NCI-H2029 treated with DMSO at 0.1 percent for 48 hours (cell line): ENCODE measurements at places on chromosomes 11 and 22.

DNA sequence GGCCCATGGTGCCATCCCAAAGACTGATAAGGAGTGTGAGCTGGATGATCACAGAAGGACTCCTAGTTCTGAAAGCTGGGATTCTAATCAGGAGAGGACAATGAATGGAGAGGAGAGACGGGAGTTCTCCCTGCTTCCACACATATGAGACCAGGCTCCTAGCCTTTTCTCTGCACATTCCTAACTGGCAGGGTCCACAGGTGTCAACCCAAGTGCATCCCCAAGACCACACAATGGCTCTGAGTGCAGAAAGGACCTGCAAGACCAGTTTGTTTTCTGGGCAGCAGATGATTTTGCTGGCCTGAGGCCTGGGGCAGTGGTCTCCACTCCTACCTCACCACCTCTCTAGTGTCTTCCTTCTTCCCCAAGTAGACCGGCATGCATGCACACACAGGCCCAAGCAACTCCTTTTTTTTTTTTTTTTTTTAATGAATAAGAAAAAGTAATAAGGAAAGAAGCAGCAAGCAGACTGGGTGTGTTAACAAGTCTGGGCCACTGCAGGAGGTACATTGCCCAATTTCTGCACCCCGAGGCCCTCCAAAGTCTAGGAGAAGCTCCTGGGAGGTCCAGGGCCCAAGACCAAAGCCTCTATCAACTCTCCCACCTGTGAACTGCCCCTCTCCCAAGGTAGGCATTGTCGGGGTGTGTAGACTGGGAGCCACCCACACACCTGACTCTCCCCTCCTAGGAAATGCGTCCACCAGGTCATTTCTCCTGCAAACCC lies 1.2 kb upstream of the TSKU start:
- DNase-seq: no peak

DNA sequence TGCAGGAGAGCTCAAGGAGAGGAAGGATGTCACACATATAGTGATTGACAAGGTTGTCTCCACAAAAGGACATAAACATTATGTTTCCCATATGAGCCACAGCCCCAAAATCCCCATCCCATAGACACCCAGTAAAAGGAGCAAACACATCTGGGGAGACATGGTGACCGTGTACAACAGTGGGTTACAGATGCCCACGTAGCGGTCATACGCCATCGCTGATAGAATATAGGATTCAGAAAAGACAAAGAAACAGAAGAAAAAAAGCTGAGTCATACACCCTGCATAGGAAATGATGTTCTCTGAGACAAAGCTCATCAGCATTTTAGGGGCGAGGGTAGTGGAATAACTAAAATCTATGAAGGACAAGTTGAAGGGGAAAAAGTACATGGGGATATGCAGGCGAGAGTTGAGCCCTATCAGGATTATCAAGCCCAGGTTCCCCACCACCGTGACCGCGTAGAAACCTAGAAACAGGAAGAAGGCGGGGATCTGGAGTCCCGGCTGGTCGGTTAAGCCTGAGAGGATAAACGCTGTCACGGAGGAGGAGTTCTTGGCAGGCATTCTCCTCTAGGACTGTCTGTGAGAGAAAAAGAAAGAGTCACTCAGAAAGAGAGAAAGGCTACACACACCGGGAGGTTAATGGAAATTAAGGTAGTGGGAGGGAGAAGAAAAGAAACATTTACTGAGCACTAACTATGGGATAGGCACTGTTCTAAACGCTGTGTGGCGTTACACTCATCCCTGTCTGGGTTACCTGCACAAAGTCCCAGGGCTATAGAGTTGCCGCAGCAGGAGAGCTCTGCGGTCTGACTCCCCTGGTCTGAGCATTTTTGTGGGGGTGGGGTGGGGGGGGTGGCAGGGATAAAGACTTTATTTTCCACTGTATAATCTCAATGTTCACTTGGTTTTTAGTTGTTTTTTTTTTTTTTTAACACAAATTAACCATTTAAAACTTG lies 36.1 kb upstream of the OR8B8 start:
- DNase-seq: peak; percentile 6

DNA sequence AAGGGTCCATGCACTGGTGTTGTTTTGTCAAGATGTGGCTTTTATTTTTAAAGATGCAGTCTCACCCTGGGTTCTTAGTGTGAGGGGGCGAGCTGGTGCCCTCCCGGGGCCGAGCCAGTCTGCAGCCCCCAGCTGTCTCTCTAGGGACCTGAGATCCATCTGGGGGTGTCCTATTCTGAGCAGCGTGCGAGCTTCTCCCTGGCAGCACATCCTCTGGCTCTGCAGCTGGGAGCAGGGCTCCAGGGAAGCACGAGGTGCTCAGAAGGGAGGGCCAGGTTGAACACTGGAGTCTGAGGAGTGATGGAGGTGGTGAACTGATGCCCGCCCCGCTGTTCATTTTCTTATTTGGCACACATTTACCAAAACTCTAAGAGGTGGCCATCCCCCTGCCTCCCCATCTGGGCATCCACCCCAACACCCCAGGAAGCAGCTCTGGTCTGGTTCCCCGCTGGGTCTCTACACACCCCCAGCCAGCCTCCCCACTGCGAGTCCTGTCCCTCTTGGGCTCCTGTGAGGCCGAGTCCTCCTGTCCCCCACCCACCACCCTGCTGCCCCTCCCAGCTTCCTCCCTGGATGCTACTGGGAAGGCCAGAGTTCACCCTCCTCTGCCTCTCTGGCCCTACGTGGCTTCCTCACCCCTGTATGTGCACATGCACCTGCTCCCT lies 956.4 kb downstream of the BRD1 start:
- no peak for DNase-seq

- no peak for DNase-seq
These were observed at the start of gene PRG2 for GRCh38 chr11:57390535-57390934. Gene PRG2, minus strand, starts transcription at chr11:57390650. Its CDS starts 706 bp downstream, at chr11:57389944.

DNA sequence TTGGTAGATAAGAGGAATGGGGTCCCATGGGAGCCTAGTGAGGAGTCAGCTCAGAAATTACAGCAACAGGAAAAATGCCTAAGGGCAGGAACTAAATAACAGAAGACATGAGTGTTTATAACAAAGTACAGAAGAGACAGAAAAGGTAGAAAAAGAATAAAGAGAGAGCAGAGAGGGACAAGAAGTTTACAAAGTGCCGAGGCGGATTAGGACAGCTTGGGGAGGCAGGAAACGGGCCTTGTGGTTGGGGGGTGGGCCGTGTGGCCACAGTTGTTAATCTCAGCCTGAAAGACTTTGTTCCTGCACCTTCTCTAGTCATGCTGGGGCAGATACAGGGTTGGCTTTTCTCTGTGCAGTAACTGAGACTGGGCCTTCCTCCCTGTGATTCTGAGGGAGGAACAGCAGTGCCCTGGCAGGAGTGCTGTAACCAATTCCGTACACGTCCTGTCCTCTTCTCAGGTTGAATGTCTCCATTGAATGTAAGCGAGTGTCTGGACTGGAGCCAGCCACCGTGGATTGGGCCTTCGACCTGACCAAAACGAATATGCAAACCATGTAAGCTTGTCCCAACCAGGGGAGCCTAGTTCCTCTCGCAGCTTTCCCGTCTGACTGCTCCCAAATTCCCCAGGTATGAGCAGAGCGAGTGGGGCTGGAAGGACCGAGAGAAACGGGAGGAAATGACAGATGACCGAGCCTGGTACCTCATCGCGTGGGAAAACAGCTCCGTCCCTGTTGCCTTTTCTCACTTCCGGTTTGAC lies 13.2 kb downstream of the NAA40 start:
- DNase-seq: no peak

DNA sequence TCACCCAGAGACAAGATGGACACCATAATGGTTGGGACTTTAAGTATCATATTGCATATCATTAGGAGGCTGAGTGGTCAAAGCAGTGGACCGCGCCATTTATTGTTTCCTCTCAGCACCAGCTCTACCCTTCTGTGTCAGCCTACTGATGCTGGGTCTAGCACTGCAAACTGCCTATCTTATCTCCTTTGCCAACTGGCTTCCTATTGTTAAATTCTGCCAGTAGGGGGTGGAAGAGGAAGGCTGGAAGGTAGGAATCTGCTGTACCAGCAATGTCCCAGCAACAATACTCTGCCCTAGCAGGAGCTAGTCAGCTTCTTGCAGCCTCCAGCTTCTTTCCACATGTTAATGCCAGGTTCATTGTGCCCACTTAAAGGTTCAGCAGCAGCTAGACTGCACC lies 367.1 kb upstream of the PDGFD start:
- DNase-seq: no peak

DNA sequence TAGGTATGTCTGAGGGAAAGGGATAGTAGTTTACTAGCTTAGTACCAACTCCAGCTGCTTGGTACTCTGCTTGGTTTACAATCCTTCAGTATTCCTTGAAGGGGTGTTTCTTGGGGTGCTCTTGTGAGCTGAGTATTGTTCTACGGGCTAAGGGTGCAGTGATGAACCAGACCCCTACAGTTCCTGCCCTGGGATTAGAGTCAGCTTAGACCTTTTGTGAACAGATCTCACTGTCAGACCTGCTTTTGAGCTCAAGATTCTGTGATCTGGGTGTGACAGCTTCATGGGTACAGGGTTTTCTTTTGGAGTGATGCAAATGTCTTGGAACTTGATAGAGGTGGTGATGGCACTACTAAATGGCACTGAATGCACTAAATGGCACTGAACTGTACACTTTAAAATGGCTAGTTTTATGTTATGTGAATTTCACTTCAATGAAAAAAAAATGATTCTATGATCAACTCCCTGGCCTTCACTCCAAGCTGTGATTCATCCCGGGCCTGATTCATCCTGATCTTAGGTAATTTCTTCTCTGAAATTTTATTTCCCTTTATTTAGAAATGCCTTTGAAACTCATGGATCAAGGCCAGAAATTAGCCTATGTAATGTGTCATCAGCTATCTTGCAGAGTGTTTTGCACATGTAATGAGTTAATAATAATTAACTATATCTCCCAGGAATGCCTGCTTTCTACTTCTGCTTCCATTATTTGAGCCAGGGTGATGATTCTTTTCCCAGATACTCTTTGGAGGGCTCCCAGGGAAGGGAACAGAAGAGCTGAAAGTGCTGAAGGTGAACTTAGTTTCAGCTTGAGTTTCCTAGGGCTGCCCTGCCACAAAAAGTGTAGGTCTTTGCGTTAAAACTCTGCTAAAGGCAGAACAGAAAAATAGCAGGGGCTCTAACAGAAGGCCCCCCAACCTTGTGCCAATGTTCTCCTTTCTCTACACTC lies 87.9 kb downstream of the NCAM1 start:
- no peak for DNase-seq

DNA sequence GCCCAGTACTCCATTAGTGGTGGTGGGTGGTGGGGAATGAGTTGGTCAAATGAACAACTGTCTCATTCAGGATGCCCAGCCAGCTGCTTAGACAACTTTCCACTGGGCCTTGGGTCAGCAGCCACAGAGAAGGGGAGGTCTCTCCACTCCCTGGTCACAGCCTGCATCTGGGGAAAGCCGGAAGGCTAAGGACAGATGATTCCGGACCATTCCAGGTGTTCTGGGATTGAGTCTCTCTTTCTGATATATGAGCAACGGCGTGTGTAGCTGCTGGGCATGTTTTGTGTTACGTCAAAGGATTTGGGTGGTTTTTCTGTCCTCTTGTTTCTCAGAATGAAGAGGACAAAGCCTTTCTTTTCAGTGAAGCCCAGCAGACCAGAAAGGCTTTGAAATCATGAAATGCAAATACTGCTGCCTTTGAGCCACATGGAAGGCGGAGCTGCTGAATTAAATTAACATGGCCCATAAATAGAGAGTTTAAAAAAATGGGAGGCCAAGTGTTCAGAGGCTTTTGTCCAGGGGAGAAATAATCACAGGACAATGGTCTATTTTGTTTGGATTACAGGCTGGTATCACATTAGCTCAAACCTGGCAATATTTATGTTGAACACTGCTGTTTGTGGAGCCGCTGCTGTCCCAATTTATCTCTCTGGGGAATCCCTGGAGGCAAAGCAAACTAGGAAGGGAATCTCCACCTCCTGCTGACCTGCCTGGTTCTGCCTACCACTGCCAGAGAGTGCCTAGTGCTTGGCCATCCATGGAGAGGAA lies 234.4 kb upstream of the E2F8 start:
- DNase-seq: no peak

- peak; percentile 73 for DNase-seq
These were observed 13.3 kb upstream of the MICALL1 start for GRCh38 chr22:37892566-37893335.

- DNase-seq: no peak
These were observed 113.8 kb downstream of the BUD13 start for GRCh38 chr11:116658876-116659535.

GRCh38 chr11:118339281-118339961 lies 3.1 kb downstream of the CD3D start:
- no peak for DNase-seq

- no peak for DNase-seq
These were observed 294.1 kb upstream of the LARGE1 start for GRCh38 chr22:34214372-34214771.

GRCh38 chr11:24386546-24387397 lies 110.1 kb upstream of the LUZP2 start:
- no peak for DNase-seq

GRCh38 chr11:94675239-94675638 lies 92.9 kb upstream of the AMOTL1 start:
- DNase-seq: no peak

GRCh38 chr11:46002189-46002588 lies 79.7 kb downstream of the LARGE2 start:
- no peak for DNase-seq

- peak; percentile 80 for DNase-seq
These were observed 86.4 kb upstream of the SEZ6L start for GRCh38 chr22:26082866-26083265.

GRCh38 chr11:33934450-33934849 lies 42.6 kb upstream of the LMO2 start:
- DNase-seq: no peak

GRCh38 chr11:69102732-69103615 lies 52.8 kb upstream of the SMIM38 start:
- no peak for DNase-seq

DNA sequence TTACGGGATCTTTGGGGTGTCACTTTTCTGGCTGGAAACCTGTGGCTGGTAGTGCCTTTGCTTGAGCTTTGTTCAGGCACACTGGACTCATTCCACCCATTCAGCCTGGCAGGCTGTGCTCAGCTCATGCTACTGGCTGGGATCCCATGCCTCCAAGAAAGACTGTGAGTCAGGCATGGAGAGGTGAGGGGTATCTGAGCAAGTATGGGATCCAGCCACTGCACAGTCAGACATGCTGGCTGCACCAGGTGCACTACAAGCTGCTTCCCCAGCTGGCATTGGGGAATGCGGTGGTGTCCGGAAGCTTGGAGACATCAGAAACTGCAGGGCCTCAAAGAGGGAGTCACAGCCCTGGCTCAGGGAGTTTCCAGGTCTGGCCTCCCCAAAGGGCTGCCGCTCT lies 12.0 kb upstream of the MED17 start:
- no peak for DNase-seq
